HFFc6 (cell line): ENCODE measurements at places on chromosomes 1 and 21.

GRCh38 chr1:2925918-2926317 lies 95.3 kb upstream of the ACTRT2 start:
- no peak overlapping the region for H3K27ac ChIP-seq
- H3K36me3 ChIP-seq = peaks cover 9% of the 10 kb centered on the region; the same call in 1 of the 2 replicates
- DNase-seq = no peak
- H3K27me3 ChIP-seq = peaks cover 1% of the 10 kb centered on the region; the same call in 1 of the 2 replicates

GRCh38 chr1:107617456-107617855 lies 347.5 kb downstream of the VAV3 start:
- no peaks in the 10 kb centered on the region for H3K27me3 ChIP-seq
- no peaks in the 10 kb centered on the region for H3K36me3 ChIP-seq
- no peaks in the 10 kb centered on the region for H3K4me1 ChIP-seq
- no peak for DNase-seq
- no peak overlapping the region for H3K27ac ChIP-seq
- H3K4me3 ChIP-seq = no peak overlapping the region

- no peak for DNase-seq
- peaks cover 27% of the 10 kb centered on the region for H3K36me3 ChIP-seq
- H3K27me3 ChIP-seq = no peaks in the 10 kb centered on the region
- no peak overlapping the region for H3K4me3 ChIP-seq
- no peaks in the 10 kb centered on the region for H3K4me1 ChIP-seq
Observed at GRCh38 chr21:25722631-25723030, 12.1 kb downstream of the ATP5PF start.

GRCh38 chr1:98903261-98903660 lies 101.4 kb downstream of the PLPPR5 start:
- 0 out of 2 replicates have a peak overlapping the region, but pooled peaks have one; percentile 13 for H3K4me3 ChIP-seq
- peak overlapping the region; percentile 78 for H3K27ac ChIP-seq
- H3K36me3 ChIP-seq = no peaks in the 10 kb centered on the region
- H3K27me3 ChIP-seq = no peaks in the 10 kb centered on the region
- H3K4me1 ChIP-seq = peaks cover 37% of the 10 kb centered on the region

- no peaks in the 10 kb centered on the region; the same call in 1 of the 2 replicates for H3K36me3 ChIP-seq
- no peak within 1 kb of the TSS for H3K4me3 ChIP-seq
- no peaks in the 10 kb centered on the region for H3K4me1 ChIP-seq
- H3K27ac ChIP-seq = no peak within 1 kb of the TSS
Observed at GRCh38 chr1:223393275-223394214, at the start of gene CCDC185. Gene CCDC185, plus strand, starts transcription at chr1:223393415. Its CDS starts 61 bp downstream, at chr1:223393476.
